Ascending aorta (tissue), 2 donors: ENCODE measurements at places on chromosomes 16 and 17.

- DNase-seq, result no peak
These were observed 19.7 kb downstream of the ADCY9 start for GRCh38 chr16:4096509-4096908.

DNA sequence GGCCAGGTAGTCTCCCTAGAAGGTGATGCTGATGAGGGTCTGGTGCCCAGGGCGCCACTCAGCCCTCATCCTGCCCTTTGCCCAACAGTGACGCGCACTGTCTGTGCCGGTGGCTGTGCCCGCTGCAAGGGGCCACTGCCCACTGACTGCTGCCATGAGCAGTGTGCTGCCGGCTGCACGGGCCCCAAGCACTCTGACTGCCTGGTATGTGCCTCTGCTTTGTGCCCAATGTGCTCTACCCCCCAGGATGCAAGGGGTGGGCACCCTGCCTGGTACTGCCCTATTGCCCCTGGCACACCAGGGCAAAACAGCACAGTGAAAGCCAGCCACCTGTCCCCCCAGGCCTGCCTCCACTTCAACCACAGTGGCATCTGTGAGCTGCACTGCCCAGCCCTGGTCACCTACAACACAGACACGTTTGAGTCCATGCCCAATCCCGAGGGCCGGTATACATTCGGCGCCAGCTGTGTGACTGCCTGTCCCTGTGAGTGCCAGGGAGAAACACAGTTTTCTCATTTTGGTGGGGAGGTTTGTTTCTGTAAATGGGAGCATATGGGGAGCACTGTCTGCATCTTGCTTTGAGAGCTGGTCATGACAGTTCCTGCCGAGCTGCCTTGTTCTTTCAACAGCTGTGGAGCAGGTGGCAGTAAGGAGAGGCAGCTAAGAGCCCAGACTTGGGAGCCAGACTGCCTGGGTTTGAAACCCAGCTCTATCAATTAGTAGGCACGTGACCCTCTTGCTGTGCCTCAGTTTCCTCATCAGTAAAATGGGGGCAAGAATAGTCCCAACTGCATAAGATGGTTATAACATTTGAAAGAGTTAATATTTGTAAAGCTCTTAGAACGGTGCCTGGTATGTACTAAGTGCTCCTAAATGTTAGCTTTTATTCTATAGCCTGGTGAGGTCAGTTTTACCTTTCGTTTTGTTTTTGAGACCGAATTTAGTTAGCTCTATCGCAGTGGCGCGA lies 10.4 kb downstream of the ERBB2 start:
- no peak for DNase-seq

- no peak for DNase-seq
These were observed 61.1 kb downstream of the SIAH1 start for GRCh38 chr16:48323783-48324775.

DNA sequence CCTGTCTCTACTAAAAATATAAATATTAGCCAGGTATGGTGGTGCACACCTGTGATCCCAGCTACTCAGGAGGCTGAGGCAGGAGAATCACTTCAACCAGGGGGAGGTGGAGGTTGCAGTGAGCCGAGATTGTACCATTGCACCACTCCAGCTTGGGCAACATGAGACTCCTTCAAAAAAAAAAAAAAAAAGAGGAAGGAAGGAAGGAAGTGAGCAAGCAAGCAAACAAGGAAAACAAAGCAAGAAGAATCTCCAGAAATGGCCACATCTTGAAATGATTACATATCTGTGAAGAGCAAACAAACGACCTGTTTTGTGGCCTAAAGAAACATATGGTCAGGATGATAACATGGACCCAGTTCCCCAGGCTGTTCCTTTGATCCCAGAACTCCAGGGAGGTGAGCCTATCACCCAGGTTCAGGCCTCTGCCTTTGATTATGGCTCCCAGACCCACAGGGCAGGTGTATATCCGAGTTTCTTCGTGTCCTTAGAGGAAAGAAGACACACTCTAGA lies 8.9 kb downstream of the ACOX1 start:
- no peak for DNase-seq

DNA sequence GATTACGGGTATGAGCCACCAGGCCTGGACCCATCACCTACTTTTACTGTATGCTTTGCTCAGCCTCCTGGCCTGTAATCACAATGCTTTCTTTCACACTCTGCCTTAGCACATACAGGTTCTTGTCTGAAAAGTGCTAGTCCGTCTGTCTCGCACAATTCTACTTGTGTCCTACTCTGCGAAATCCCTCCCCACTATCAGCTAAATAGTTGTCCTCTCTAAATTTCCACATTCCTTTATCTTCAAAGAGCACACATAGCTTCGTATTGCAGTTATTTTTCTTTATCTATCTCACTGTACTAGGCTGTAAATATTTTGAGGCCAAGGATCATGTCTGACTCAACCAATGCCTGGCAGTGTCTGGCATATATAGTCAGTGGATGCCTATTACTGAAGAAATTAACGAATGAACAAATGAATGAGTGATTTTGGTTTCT lies 38.5 kb upstream of the ETV4 start:
- no peak for DNase-seq

- no peak for DNase-seq
These were observed 253.8 kb upstream of the PMFBP1 start for GRCh38 chr16:72425571-72426341.

- peak; percentile 85 for DNase-seq
These were observed 46.1 kb downstream of the ZNRF1 start for GRCh38 chr16:75044800-75045361.

DNA sequence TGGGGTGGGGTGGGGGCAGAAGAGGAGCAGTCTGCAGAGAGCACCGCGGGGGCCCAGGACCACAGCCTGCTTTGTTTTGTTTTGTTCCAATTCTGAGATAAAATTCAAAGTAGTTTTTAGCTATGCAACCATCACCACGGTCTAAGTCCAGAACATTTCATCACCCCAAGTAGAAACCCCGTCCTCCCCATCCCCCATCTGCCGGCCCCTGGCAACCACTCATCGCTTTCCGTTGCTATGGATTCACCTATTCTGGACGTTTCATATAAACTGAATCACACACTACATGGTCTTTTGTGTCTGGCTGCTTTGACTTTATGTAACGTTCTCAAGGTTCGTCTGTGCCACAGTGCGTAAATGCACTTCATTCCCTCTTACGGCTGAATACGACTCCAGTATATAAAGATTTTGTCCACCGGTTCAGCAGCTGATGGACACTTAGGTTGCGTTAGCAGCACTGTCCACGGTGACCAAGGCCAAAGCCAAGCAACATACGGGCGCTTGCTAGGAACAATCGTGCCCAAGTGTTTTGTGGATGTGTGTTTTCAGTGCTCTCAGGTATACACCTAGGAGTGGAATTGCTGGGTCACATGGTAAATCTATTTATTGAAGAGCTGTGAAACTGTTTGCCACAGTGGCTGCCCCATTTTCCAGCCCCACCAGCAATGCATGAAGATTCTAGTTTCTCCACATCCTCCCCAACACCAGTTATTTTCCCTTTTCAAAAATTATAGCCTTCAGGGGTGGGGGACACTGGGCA lies 27.7 kb upstream of the RASD1 start:
- no peak for DNase-seq

- DNase-seq, result no peak
These were observed 1.9 kb upstream of the CPD start for GRCh38 chr17:30376621-30377452.
